Liver (tissue), 10 donors: ENCODE measurements at places on chromosomes 13 and 19. TPM values are rescaled to one million over a fixed set of nuclear protein-coding genes. Genes with fewer than 3 reads are reported as not detected.

NTN5 gene
- total RNA-seq = not detected

FIZ1 gene
- 2.2 TPM for total RNA-seq

METTL21C gene
- total RNA-seq = not detected

CLEC17A gene
- not detected for total RNA-seq

SYT3 gene
- not detected for total RNA-seq

NUFIP1 gene
- 1.9 TPM for total RNA-seq

ZNF226 gene
- 8.5 TPM for total RNA-seq

ANO8 gene
- 5.8 TPM for total RNA-seq

SELENOV gene
- not detected for total RNA-seq

FSD1 gene
- not detected for total RNA-seq

PPAN gene
- total RNA-seq = 10.4 TPM

TRPC4 gene
- not detected for total RNA-seq

PLEKHA4 gene
- total RNA-seq = 7.3 TPM

ZNF433 gene
- total RNA-seq = 4.7 TPM

NDFIP2 gene
- total RNA-seq = 22.2 TPM

SOX1 gene
- not detected for total RNA-seq

ZNF345 gene
- 4.7 TPM for total RNA-seq
